ENCODE measurements at places on chromosomes 6 and 20. TPM values are rescaled to one million over a fixed set of nuclear protein-coding genes. Genes with fewer than 3 reads are reported as not detected.

CGA gene
- 0.58 TPM for total RNA-seq

MCM9 gene
- 5.1 TPM for total RNA-seq

EXOC2 gene
- 11.5 TPM for total RNA-seq

TAAR5 gene
- total RNA-seq = not detected

ARFGEF3 gene
- 0.55 TPM for total RNA-seq

MUCL3 gene
- total RNA-seq = 0.10 TPM

TSBP1 gene
- not detected for total RNA-seq

SLC26A8 gene
- total RNA-seq = 0.07 TPM

ABHD16B gene
- not detected for total RNA-seq

TTK gene
- 16.4 TPM for total RNA-seq

WFDC12 gene
- not detected for total RNA-seq

EYS gene
- total RNA-seq = 0.11 TPM

LSM2 gene
- total RNA-seq = 56.3 TPM

THBS2 gene
- total RNA-seq = 0.05 TPM

OR2H2 gene
- total RNA-seq = not detected

HSP90AB1 gene
- total RNA-seq = 1,092 TPM

MUC21 gene
- total RNA-seq = 0.03 TPM

IBTK gene
- total RNA-seq = 32.2 TPM

HLA-G gene
- not detected for total RNA-seq

SOBP gene
- 0.60 TPM for total RNA-seq

SALL4 gene
- total RNA-seq = 1.4 TPM

EDN1 gene
- 37.5 TPM for total RNA-seq

TEAD3 gene
- 7.3 TPM for total RNA-seq

MCHR2 gene
- total RNA-seq = not detected

SRMS gene
- 0.25 TPM for total RNA-seq

KIAA1755 gene
- 0.20 TPM for total RNA-seq

DNMT3B gene
- 4.3 TPM for total RNA-seq

DHX16 gene
- 25.9 TPM for total RNA-seq

C6orf52 gene
- total RNA-seq = 2.4 TPM
